Stimulated activated CD4-positive, alpha-beta T cell treated with anti-CD3 and anti-CD28 coated beads, Interleukin-4, amount 100 ng/mL, for 1 hour (primary cell): ENCODE measurements at places on chromosomes 5 and 9.

GRCh38 chr9:75866273-75866871 lies 24.1 kb upstream of the PCSK5 start:
- no peak for DNase-seq

DNA sequence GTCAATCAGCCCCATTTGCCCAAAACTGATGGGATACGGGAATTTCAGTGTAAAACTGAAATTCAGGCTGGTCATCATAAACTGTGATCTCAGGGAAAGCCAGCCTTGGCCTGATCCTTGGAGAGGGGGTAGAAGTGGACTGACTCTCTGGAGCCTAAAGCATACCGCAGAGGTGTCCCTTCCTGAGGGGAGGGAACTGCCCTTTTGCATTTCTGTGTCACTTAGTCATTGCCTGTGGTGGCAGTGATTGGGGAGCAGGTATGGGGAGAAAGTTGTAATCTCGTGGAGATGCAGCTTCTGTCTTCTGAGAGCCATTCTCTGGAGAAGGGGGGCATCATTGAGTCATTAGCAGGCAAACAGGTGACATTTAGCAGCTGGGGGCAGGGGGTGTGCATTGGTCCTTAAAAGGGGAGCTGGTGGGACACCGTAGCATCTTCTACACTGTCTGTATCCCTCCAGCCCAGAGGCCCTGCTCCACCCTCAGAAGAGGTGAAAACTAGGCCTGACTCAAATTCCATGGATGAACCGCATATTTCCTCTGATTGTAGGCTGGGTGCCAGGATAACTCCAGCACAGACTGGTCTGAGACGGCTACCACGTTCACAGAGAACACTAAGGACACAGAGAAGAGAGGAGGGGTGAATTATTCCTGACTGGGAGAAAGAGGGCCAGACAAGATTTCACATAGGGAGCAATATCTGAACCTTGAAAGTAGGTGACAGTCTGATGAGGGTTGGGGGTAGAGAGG lies 143.3 kb downstream of the SEC61B start:
- no peak for DNase-seq

- no peak for DNase-seq
Observed at GRCh38 chr5:85170183-85170582, 785.5 kb upstream of the EDIL3 start.

- no peak for DNase-seq
Observed at GRCh38 chr9:115957585-115957984, 196.0 kb upstream of the PAPPA start.

DNA sequence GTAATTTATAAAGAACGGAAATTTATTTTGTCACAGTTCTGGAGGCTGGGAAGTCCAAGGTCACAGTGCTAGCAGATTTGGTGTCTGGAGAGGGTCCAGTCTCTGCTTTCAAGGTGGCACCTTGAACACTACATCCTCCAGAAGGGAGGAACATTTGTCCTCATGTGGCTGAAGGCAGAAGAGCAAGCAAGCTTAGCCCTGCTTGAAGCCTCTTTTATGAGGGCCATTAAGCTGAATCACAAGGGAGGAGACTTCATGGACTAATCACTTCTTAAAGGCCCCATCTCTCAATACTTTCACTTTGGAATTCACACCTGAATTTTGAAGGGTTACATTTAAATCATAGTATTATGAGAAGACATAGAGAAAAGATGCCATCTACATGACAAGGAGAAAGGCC lies 215.4 kb upstream of the NFIL3 start:
- DNase-seq: no peak
